ENCODE measurements at places on chromosomes 6 and 20.

DNA sequence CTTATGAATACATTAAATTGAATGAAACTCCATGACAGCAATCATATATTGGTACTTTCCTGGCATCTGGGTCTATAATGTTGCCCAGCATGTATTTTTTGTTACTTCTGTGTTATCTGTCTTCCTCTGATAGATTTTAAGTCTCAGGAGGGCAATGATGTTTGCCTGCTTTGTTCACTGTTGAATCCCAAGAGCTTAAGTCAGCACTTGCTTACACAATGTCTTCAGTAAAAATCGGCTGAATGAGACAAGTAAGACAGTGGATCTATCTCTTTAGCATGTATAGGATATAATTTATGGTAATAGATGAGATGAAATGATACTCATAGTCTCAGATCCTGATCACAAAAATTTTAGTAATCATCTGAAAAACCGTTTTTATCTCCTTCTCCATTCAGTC, 1034.9 kb upstream of the EPHA7 start:
- DNase-seq: no peak

GRCh38 chr6:37556881-37557644, 57.4 kb upstream of the CCDC167 start:
- DNase-seq: no peak

- DNase-seq: no peak
Measured at GRCh38 chr6:157464653-157465535, 83.9 kb downstream of the ZDHHC14 start.

GRCh38 chr6:140101367-140101766, 726.9 kb upstream of the CITED2 start:
- no peak for DNase-seq

GRCh38 chr6:53593001-53593488, 48.1 kb upstream of the GCLC start:
- DNase-seq: peak; percentile 75

DNA sequence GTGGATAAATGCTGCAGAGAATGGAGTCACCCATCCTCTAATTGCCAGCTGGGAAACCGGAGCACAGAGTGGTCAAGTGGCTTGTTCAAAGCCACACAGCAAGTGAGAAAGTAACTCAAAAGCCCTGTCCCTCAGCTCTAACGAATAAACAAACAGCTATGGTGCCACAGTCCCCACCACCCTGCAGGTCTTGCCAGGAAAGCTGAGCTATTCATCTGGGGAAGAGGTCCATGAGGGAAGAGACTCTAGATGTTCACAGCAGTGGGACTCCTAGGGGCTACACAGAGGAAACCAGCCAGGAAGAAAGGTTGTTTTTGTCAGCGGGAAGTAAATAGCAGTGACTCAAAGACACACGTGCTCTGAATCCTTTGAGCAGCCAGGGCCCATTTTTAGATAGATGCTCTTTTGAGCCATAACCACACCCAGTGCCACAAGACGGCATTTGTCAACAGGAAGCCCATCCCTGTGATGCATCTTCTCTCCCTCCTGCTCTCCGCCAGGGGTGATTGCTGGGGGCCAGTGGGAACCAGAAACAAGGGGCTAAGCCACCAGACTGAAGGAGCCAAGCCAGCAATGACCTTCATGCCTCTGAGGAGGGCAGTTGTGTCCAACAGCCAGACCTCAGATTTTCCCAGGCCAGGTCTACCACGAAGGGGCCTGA, 32.4 kb upstream of the TCP11 start:
- no peak for DNase-seq

- DNase-seq: no peak
Measured at GRCh38 chr6:165556116-165556843, 106.8 kb downstream of the PDE10A start.

DNA sequence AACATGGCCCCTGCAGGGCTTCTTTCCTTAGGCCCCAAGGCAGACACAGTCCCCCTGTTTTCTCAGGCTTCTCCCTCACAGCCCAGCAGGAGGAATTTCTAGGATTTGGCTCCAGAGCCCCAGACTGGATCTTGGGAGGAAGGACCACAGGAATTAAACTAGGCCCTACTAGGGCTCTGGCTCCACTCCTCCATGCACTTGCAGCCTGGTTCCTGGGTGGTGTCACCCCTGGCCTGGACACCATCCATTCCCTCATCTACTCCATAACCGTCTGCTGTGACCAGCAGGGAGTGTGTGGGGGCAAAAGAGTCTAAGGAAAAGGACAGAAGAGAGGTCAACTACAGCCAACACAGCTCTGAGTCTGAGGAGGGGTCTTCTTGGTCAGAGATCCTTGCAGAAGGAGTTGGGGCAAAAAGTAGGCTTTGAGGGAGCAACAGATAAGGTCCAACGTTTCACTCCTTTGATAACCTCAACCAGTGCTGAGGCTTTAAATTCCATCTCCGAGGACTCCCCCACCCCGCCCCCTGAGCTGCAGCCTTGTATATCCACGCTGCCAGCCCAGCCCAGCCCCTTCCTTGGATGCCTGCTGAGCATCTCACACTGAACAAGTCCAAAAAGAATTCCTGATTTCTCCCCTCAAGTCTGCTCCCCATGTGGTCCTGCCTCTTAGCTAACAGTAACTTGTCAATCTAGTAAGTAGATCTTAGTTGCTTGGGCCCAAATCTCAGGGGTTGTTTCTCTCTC, 27.9 kb upstream of the SPDEF start:
- no peak for DNase-seq

DNA sequence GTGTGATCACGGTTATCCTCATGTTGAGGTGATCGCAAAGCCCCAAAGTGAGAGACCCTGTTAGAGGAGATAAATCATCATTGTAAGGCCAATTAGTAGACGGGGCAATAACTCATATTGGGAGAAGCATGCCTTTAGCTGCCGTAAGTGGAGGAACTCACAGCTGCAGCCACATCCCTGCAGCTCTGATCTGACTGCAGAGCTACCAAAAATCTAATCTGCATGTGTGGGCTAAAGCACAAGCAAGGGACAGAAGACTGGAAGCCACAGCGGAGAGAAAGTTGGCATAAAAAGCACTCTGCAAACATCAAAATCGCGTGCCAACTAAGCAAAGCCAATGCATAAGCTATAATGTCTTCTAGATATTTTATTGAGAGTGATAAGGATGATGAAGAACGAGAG, 79.8 kb downstream of the TBC1D7 start:
- no peak for DNase-seq

DNA sequence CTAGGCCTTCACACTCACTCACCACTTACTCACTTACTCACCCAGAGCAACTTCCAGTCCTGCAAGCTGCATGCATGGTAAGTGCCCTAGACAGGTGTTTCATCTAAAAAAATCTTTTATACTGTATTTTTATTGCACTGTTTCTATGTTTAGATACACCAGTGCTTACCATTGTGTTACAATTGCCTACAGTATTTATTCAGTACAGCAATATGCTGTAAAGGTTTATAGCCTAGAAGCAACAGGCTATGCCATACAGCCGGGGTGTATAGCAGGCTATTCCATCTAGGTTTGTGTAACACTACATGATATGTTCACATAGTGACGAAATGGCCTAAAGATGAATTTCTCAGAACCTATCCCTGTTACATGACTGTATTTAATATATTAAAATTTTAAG, 37.1 kb upstream of the KCNK5 start:
- no peak for DNase-seq
